ENCODE measurements at places on chromosomes 3 and 15.

GRCh38 chr3:16837602-16838001 is 47.2 kb upstream of the PLCL2 start:
- no peak for DNase-seq

DNA sequence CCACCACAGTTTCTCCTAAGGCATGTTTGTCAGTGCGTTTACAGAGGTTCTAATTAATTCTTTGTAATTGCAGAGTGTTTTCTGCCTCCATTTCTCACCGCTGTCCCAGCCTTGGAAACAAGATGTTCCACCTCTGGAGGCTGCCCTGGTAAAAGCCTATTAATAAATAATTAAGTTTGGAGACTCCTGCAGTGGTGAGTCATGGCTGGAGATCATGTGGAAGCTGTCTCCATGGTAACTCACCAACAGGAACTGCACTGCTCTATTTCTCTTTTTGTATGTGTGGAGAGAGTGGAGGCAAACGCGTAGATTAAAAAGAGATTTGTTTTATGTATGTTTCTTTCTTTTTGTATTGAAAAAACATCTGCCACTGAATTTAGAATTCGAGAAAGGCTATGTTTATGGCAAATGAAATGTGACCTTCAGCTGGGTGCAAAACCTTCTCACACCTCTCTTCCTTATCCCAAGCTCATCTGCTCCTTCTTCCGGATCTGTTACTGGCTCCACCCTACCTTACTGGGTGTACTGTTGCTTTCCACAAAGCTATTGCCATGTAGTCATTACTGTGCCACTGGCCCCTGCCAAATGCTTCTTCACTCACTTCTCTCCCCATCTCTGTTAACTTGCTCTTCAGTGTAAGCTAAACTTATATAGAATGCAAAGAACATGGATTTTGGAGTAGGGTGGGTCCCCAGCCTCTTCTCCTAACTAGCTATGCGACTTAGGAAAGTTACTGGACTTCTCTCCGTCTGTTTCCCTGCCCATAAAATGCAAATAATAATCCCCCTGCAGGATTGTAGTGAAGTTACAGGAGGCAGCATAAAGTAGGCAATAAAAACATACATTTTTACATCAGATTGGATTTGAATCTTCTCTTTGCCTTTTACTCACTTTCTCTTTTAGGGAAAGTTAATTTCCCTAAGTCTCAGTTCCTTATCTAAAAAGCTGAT is 778.5 kb downstream of the NTRK3 start:
- DNase-seq: no peak

- DNase-seq: no peak
Observed at GRCh38 chr15:42932833-42933515, 12.4 kb upstream of the TTBK2 start.

DNA sequence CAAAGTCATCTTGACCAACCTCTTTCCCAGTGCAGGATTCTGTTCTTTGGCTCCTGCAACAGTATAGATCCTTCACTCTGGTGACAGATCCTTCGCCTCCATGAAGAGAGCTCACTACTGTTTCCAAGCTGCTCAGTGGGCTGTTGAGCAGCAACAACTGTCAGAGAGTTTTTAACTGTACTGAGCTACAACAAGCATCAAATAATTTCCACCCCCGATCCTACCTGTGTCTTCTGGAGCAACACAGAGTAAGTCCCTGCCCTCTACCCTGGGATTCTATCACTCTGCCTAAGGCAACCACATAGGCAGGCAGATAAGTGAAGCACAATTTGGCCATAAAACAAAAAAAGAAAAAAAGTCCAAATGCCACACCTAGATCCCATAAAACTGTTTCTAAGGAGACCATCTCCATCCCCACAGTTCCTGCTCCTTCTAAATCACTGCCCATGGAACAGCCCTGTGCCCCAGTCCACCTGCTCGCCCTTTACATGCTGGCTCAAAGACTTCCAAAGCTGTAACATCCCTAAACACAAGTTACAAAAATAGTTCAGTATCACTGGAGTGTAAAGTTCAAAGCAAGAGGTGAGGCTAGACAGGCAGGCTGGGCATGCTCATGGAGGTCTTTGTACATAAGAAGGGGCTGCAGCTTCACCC is 37.8 kb upstream of the ANPEP start:
- no peak for DNase-seq

DNA sequence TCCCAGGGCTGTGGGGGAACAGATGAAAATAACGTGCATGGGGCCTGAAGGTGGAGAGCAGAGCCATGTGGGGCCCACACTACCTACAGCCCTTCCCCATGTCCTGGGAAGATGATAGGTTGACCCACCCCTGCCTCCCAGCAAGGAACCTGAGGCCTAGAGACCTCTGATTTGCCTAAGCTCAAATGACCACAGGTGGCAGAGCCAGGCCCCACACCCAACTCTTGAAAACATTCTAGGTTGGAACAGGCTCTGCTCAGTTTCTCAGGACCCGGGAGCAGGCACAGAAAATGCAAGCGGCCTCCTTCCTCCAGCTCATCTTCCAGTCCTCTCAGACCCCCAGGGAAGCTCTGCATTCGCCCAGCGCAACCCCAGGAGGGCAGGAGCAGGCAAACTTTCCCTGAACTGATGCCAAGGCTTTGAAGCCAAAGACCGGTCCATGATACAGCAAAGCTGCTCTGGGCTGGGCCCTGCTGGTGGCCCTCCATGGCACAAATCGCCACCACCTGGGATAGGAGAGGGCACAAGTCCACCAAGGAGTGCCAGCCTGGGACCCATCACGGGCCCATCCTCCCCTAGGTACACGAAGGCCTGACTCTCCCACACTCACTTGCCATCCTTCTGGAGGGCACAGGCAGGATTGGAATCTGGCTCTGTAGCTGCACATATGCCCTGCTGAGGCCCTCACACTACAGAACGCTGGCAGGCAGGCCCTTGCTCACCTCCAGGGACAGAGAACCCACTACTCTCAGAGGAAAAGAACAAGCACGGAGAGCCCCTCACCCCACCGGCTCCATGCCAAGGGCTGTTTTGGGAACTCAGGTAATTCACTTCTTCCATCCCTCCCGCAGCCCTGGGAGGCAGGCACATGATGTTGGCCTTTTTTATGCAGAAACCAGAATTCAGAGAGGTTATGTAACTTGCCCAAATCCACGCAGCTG is 51.0 kb upstream of the FURIN start:
- DNase-seq: no peak

GRCh38 chr3:172673210-172673679 is 37.6 kb downstream of the NCEH1 start:
- peak; percentile 62 for DNase-seq

DNA sequence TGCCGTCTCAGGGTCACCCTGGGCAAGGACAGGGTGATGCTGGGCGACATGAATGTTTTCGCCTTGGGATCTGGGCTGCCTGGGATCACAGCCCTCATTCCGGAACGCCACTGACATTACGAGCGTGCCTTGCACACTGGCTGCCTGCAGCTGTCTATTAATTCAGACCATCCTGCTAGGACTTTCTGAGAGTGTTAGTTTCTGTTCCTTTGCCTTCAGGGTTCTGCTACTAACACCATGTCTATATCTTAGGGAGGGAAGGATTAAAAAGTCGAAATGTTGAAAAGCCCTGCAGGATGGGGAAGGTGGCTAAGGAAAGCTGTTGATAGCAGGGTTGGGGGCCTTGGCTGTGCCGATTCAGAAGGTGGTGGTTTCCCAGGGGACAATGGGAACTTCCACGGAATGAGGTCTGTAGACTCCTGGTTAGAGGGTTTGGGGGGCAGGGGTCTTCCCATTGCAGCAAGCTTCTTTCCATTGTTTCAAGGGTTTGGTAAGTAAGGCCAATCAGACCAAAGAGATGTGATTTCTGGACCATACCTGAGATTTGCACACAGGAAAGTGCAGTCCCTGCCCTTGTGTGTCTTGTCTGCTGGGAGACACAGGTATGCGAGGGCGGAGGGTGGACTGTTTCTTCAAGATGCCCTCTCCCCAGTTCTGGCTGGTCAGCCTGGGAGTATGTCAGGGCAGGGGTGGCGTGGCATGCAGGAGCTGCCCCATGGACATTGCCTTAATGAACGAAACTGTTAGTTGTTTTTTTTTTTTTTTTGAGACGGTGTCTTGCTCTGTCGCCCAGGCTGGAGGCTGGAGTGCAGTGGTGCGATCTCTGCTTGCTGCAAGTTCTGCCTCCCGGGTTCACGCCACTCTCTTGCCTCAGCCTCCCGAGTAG is 50.9 kb downstream of the RGMA start:
- no peak for DNase-seq

- DNase-seq: no peak
Observed at GRCh38 chr3:158520433-158520832, 50.6 kb upstream of the MLF1 start.

GRCh38 chr15:57190208-57190607 is 186.1 kb upstream of the CGNL1 start:
- DNase-seq: no peak

GRCh38 chr3:61730056-61730455 is 168.7 kb downstream of the PTPRG start:
- no peak for DNase-seq

DNA sequence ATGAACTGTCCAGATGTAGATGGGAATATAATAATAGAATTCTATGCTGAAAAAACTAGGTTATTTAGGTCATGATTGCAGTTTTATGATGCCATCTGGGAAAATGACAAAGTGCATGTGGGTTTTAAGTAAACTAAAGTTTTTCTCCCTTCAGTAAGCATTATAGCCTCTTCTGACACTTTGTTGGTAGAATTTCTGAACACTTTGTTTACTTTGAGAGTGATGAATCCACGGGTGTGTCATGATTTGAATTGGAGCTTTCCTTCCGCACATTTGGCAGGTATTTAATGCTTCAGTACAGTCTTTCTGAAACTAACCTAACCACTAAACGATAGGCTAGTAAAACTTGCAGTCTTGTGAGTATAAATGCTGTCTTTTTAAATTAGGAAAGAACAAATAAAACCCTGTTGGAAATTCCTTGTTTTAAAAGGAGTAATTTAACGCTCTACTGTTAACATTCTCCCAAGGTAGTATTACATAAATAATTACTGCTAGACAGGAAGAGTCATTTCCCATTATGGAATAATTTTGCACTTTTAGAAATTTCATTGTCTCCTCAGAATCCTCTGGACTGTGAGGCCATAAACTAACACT is 7.0 kb downstream of the FILIP1L start:
- no peak for DNase-seq

DNA sequence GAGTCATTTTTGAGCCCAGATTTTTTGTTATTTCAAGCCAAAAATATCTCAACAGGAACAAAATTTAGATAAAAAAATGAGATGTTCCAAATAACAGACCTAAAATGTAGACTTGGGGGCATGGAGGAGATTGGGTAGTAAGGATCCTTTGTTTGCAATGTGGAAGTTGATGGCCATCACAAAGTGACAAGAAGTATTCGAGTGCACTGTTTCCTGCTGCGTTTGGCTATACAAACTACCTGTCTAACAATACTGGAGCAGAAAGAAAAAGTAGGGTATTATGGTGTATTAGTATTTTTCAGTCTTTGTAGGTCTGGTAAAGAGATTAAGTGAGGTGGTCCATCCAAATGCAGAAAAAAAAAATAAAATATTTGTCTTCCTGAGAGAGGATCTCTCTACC is 284.2 kb downstream of the C3orf38 start:
- DNase-seq: no peak

DNA sequence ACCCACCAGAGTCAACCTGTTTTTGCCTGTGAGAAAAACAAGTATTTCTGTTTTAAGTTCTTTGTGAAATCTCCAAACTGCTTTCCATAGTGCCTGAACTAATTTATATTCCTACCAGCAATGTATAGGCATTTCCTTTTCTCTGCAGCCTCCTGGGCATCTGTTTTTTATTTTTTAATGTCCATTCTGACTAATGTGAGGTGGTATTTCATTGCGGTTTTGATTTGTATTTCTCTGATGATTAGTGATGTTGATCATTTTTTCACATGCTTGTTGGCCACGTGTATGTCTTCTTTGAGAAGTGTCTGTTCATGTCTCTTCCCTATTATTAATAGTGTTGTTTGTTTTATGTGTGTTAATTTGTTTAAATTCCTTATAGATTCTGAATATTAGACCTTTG is 820.5 kb downstream of the MCTP2 start:
- DNase-seq: no peak

Measured in activated naive CD8-positive, alpha-beta T cell treated with anti-CD3 and anti-CD28 coated beads for 36 hours (primary cell).